ENCODE measurements at places on chromosomes 2 and 18.

- no peak for DNase-seq
Measured at GRCh38 chr2:63122921-63123320, 72.3 kb downstream of the OTX1 start.

DNA sequence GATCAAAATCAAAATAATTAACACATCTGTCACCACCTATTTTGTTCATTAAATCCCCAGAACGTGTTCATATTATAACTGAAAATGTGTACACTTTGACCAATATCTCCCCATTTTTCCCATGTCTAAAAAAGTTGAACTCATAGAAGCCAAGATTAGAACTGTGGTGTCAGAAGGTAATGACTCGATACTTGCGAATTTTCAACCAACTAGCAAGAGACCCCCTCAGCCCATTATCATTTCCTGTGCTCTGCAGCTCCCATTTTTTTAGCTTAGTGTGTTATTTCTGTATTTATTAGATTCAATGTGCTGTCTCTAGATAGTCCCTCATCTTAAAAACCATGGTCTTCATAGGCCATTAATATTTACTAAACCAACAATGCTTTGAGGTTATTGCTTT lies 248.7 kb upstream of the PIK3C3 start:
- no peak for DNase-seq

DNA sequence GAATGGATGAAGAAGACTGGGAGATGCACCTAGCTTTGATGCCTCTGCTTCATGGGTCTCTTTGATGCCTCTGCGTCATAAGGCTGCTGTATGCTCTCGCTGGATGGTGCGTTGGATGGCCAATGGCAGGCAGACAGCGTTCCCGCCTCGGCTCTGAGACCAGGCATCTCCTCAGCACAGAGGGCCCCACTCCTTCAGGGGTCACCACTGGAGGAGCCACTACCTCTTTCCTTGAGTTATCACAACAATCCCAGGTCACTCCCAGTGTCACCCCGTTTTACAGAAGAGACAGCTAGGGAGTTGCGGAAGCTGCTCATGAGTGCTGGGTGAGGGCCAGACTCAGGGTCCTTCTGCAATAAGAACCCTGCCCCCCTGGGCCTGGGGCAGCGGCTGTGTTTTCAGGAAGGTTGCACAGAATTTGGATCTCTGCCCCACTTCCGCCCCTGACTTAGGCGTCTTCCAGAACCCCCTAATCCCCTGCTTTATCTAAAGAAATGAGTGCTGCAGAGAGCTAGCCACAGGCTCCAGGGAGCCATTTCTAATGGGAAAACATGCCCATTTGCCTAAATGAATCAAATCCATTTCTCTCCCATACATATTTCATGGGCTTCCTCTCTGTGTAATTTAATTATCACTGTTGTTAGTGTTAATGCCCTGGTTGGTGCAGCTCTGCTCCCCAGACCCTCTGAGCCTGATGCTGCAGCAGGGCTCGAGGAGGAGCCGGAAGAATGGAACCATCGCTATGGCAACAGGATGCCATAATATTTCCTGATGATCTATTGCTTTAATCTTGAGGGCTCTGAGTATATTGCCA lies 131.8 kb upstream of the HS6ST1 start:
- DNase-seq: no peak

DNA sequence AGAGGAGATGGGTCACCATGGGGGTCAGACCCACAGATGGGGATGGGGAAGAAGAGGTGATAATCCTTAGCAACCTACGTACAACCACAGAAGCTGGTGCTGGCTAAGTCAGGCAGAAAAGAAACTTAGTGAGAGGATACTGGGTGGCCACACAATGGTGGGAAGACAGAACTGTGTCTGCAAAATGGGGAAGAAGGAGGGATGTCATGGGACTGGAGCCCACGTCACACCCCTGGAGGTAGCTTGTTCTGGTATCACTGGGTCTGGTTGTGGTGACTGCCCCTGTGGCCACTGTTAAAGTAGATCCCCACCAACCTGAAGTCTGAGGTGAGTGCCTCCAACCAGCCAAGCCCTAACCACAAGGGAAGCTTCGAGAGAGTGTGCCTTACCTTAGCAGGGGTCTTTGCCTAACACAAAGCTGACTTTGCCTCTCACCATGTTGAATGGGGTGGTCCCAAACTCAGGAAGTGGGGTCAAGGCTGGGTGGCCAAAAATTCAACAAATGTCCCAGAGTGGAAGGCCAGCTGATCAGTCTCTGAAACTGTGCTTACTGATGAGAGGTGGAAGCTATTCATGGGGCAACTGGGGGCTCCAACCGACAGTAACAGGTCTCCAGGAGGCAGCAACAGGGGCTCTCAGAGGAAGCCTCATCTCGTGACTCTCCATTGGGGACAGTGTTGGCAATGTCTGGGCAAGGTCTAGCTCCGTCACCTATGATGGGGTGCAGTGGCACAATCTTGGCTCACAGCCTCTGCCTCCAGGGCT lies 64.8 kb upstream of the SLC1A4 start:
- DNase-seq: no peak

DNA sequence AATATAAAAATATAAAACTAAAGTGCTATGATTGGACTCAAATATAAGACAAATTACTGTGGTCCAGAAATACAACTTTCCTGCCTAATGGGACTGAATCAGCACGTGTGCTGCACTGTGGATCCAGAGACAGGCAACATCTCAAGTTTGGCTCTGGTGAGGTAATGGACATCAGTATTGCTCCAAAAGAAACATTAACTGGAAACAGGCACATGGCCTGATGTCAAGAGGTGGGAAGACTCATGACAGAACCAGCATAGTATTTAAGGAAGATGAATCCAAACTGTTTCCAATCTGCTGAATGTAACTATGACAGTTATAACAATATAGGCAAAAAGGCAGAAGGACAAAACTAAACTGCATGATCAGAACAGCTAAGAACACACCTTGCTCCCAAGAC lies 354.6 kb downstream of the FSIP2 start:
- no peak for DNase-seq

GRCh38 chr2:130823171-130823885 lies 13.4 kb upstream of the ARHGEF4 start:
- DNase-seq: no peak

GRCh38 chr18:49055754-49056172 lies 105.0 kb upstream of the SMAD7 start:
- no peak for DNase-seq

DNA sequence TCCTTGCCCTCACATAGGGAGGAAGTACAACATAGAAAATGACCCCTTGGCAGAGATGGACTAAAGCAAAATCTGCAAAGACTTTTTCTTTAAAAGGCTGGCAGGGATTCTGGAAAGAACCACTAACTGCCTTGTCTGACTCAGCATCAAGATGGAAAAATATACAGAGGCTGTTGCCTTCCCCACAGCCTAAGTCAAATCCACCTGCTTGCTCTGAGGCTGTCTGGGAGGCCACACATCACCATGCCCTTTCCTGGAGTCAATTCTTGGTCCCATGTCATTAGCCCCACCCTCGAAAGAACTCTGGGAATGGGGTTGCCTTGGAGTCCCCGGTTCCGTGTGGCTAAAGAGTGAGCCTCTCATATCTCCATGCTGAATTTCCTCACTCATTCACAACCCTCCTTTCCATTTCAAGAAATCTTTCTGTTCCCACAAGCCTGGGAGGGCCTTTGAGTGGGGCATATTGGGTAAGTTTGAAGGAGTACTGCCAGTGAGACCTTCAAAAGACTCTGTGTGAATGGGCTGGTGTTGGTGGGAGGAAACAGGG lies 39.4 kb downstream of the BMP10 start:
- DNase-seq: no peak

- no peak for DNase-seq
Measured at GRCh38 chr2:58638256-58638805, 397.2 kb upstream of the FANCL start.

DNA sequence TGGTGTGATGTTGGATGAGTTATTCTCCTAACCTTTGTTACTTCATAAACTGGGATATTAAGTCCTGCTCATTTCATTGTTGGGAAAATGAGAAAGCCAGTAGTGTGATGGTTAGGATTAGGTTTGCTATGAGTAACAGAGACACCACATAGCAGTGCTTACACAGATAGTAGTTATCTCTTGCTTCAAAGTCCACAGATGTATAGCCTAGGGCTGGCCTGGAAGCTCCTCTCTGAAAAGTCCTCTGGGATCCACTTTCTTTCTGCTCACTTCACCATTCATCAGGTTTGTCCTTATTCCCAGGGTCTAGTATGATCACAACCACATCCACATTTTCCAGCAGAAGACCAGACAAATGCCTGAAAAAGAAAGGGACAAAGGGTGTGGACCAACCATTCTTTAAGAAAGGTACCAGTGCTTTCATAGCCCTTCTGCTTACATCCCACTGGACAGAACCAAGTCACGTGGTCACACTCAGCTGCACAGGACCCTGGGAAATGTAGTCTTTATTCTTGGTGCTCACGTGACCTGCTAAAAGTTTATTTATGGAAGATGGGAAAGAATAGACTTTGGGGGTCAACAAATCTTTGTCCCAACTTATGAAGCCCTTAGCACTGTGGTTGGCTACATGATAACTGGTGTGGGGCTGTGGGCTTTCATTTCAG lies 108.9 kb downstream of the INSIG2 start:
- DNase-seq: no peak

GRCh38 chr2:46273225-46273863 lies 23.9 kb upstream of the EPAS1 start:
- DNase-seq: no peak

GRCh38 chr2:171267855-171268629 lies 107.3 kb upstream of the TLK1 start:
- no peak for DNase-seq
